PC-3 (cell line): ENCODE measurements at places on chromosomes 3 and 15.

DNA sequence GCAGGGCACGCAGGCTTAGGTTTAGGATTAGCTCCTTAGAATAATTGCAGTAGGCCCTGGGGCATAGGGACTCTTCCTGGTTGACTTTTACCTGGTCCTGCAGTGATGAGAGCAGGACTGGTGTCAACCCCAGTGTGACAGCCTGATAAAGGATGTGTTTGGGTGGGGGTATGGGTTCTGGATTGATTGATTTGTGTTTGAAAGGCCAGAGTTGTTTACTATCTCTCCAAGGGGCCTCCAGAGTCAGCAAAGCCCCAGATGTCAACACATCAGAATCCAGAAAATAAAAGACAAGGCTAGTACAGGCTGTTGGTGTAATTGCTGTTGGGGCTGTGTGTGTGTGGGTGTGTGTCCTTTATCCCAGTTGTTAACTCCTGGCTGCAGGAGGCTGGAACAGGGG lies 122.3 kb downstream of the CHRNA7 start:
- no peak for DNase-seq

DNA sequence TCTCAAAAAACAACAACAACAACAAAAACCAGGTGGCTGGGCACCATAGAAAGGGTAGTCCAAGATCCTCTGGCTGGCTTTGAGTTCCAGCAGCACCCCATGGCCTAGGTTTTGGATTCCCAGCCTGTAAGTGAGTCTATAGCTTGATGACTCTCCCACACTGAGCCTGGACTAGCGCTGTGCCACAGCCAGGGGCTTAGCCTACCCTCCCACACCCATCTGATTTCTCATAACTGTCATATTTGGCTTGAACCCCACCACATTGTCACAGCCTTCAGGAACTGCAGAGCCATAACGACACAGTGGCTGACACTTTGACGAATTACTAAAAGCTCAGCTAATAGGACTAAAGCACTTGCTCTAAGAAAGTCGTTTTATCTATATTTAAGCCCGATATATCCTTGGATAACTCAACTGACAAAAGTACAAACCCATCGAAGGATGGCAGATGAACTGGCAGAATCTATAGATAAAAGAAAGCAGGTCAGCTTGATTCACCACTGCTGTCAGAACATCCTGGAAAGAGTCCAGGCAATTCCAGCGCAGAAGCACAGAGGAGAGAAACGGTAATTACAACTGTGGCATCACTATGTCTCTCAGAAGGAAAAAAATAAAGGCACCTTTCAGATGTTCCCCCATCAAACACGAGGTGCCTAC lies 62.1 kb downstream of the HOMER2 start:
- DNase-seq = no peak

- DNase-seq = no peak
Measured at GRCh38 chr3:28019740-28020139, 221.7 kb upstream of the CMC1 start.

- no peak for DNase-seq
Measured at GRCh38 chr3:14290631-14291385, 111.6 kb upstream of the SLC6A6 start.

DNA sequence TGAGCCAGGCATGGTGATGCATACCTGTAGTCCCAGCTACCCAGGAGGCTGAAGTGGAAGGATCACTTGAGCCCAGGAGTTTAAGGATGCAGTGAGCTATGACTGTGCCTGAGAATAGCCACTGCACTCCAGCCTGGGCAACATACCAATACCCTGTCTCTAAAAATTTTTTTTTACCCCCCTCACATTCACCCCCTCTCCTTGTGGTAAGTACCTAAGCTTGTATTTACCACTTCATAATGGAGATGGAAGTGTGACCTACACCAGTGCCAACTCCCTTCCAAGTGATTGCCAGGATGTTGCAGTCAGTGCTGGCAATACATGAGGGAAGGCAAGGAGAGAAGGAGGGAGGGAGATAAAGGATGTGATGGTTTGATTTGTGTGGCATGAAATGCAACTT lies 84.2 kb downstream of the LRRC28 start:
- DNase-seq = no peak

GRCh38 chr15:70066447-70066846 lies 31.3 kb downstream of the TLE3 start:
- DNase-seq = no peak

- no peak for DNase-seq
Measured at GRCh38 chr3:112858410-112859069, 11.9 kb upstream of the CD200R1L start.

DNA sequence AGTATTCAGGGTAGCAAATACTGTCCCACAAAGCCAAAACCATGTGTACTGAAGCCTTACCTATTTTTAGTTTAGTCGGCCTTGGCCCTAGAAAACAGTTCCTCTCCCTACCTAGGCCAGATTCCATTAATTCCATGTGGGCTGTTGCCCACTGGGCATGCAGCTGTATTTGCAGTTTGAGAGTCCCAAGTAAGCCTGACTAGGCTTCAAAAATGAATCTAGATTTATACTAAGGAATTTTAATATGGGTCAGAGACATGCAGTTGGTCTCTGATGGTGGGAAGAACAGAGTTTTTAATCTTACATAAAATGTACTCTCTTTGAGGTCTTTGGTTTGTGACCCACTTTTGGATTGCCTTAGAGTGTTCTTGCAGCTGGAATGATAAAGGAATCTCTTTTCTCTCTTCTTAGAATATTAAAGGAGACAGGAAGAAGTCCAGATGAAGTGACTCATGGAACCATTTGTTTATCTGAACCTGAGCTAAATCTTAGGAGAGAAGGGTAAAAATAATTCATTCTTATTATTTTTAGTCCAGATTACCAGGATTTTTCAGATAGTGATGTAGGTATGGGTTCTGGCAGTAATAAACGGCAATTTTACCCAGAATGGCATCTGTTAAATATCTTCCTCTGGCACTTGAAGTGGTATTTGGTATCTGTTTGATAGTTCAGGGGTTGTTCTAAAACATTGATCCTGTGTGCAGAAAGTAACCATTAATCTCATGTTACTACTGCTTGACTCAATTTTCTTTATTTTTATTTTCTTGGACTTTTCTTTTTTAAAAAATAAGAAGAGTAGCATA lies 33.8 kb downstream of the GLCE start:
- no peak for DNase-seq

GRCh38 chr3:160695915-160696327 lies 19.0 kb downstream of the ARL14 start:
- no peak for DNase-seq

GRCh38 chr15:89899951-89900567 lies 6.3 kb upstream of the AP3S2 start:
- no peak for DNase-seq

DNA sequence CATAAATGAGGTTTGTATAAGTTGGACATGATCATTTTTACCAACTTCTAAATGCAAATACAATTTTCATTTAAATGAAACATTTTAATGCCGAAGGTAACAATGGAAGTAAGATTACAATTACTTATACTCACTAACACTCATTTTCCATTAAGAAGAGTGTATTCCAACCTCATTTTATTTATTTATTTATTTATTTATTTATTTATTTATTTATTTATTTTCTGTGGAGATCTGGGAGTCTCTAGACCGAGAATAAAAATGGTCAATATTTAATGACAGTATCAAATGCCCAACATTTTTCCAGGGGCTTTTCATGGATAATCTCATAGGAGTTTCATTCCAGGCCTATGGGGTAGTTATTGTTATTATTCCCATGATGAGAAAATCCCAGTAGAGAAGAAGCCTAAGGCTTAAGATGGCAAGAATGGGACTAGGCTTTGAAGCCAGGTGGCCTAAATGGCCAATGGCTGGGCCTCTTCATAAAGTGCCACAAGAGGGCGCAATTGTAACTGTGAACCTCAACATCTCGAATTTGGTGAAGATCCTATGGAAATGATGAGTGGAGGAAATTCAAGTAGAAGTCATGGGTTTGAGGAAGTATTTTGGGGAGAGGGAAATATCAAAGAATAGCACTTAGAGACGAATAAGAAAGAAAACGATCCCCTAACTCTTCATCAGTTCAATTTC lies 21.3 kb downstream of the VGLL3 start:
- peak; percentile 82 for DNase-seq

- DNase-seq = no peak
Measured at GRCh38 chr3:171452328-171452727, 7.9 kb downstream of the TNIK start.

- no peak for DNase-seq
Measured at GRCh38 chr15:65060641-65061397, 7.0 kb downstream of the RASL12 start.

- DNase-seq = peak; percentile 58
Measured at GRCh38 chr3:156304406-156304805, 184.0 kb downstream of the KCNAB1 start.

GRCh38 chr3:194875581-194876402 lies 190.1 kb downstream of the FAM43A start:
- no peak for DNase-seq

DNA sequence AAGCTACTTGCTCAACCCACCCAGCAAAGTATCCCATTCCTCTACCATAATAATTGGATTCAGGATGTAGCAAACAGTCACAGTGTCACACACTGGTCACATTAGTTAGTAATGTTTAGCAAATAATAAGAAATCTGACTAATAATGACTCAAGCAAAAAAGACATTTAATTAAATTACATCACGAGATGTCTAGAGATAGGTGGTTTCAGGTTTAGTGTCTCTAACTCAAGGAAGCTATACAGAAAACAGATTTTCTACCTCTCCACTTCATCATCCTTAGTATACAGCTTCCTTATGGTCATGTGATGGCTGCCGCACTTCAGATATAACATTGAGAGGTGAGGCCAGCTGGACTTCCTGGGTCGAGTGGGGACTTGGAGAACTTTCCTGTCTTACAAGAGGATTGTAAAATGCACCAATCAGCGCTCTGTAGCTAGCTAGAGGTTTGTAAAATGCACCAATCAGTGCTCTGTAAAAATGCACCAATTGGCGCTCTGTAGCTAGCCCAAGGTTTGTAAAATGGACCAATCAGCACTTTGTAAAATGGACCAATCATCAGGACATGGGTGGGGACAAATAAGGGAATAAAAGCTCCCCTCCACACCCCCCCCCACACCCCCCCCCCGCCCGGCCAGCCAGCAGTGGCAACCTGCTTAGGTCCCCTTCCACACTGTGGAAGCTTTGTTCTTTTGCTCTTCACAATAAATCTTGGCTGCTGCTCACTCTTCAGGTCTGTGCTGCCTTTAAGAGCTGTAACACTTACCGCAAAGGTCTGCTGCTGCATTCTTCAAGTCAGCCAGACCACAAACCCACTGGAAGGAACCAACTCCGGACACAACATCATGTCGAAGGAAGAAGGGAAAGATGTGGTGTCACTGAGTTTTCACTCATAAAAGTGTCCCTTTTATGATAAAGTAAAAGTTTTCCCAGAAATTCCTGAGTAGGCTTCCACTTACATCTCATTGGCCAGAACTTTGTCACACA lies 24.9 kb upstream of the ARPIN start:
- peak; percentile 82 for DNase-seq

- DNase-seq = no peak
Measured at GRCh38 chr3:37993820-37994638, 3.4 kb downstream of the VILL start.

GRCh38 chr3:106401666-106402490 lies 533.1 kb upstream of the CBLB start:
- DNase-seq = peak; percentile 48

DNA sequence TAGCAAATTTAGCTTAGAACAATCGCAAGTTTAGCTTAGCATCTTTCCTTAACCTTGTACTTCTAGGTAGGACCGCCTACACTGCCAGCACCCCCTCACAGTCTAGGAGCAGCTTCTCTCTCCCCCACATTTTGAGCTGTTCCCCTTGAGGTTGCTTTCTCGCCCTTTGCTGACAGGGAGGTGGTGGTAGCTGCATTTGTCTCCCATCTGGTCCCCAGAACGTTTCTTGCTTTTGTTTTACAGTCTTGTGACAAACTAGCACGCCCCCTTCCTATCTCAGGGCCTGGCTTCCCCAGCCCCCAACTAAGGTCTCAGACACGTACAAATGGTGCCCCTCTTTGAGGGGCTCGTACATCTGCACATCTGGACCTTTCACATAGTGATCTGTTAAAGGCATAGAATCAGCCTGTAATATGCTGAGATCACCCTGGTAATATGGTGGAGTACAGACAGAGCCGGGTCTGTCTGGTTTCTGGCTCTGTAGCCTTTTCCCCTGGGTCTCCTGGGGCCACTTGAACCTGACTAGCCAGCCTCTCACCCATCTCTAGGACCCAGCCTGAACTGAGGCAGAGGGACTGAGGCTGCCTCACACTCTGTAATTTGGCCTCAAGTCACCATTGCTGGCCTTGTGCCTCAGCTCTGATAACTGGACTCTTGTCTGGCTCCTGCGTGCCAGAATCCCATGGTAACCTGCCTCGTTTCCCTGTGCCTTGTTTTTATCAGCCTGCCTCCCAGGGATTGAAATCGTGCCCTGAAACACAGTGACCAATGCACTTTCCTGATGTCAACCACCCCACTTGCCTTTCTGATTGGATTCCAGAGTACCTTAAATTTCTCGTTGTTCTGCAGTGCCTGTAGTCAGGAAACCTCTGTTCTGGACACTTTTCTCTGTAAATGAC lies 27.7 kb downstream of the CRTC3 start:
- no peak for DNase-seq

DNA sequence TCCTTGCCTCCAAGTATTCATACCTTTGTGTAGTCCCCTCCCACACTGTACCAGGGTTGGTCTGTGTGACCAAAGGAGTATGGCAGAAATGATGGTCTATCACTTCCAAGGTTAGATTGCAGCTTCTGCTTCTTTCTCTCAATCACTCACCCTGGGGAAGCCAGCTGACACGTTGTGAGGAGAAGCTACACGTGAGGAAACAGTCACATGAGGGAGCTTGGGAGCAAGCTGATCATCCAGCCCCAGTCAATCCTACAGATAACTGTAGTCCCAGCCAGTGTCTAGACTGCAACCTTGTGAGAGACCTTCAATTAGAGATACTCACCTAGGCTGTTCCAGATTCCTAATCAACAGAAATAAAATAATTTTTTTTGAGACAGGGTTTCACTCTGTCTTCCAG lies 6.2 kb upstream of the ZNF774 start:
- DNase-seq = no peak

DNA sequence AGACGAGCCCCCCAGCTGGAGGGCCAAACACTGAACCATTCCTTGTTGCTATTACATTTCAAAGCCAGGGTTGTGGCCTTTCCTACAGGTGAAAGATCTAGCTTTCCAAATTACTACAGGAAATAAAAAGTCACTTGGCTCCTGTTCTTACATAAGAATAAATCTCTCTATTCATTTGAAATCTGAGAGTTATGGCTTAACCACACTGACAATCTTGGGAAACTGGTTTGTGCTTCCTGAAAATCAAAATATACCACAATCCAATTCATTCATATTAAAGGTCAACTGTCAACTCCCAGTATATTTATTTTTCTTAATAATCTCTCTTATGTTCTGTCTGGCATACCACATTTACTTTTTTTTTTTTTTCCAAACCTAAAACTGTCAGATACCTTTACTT lies 103.7 kb upstream of the LMOD3 start:
- DNase-seq = peak; percentile 67

DNA sequence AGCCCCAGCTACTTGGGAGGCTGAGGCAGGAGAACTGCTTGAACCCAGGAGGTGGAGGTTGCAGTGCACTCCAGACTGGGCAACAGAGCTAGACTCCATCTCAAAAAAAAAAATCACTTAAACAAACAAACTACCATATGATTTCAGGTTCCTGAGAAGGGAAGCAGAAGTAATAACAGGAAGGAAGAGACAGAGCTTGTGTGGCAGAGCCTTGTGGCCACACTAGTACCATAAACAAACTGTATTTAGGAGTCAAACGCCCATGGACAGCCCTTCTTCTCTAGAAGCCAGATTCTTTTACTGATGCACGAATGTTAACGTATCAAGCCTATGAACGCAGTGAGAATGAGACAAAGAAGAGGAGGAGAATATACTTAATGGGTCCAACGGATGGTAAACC lies 12.0 kb downstream of the MTMR10 start:
- no peak for DNase-seq

GRCh38 chr3:150324788-150325187 lies 83.3 kb upstream of the TSC22D2 start:
- no peak for DNase-seq
